ENCODE measurements at places on chromosomes 11 and 22. TPM values are rescaled to one million over a fixed set of nuclear protein-coding genes. Genes with fewer than 3 reads are reported as not detected.

GRCh38 chr11:10639350-10639749 is 54.2 kb downstream of the IRAG1 start:
- DNase-seq, result no peak

DNA sequence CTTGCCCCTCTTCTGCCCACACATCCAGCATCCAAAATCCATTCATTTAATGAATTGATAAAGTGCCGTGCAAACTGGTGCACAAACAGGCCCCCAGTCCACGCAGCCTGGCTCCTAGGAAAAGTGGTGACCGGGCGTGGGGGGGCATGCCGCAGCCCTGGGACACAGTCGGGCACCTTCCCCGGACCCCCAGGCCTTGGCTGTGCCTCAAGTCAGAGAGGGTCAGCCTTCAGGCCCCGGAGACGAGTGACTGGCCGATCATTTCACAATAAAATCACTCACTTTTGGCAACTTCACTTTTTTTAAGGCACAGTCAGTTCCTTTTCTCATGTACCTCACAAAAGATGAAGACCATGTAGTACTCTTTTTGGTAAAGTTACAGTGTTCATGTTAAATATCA is 8.0 kb downstream of the CDPF1 start:
- no peak for DNase-seq

DNA sequence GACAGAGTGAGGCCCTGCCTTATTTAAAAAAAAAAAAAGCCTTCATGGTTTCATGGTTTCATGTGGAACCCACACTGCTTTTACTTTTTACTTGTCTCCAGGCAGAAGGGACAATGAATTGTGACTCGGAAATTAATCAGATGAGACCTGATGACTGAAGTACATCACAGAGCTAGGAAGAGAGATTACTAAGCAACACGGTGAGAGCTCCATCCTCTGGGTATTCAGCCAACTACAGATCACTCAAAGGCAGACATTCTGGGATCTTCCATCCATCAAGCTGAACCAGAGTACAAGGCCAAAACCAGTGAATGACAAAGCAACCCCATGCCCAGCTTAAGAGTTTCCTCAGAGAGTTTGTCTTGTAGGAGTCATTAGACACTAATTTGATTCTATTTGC is 433.2 kb downstream of the SOX6 start:
- DNase-seq, result peak; percentile 36

DNA sequence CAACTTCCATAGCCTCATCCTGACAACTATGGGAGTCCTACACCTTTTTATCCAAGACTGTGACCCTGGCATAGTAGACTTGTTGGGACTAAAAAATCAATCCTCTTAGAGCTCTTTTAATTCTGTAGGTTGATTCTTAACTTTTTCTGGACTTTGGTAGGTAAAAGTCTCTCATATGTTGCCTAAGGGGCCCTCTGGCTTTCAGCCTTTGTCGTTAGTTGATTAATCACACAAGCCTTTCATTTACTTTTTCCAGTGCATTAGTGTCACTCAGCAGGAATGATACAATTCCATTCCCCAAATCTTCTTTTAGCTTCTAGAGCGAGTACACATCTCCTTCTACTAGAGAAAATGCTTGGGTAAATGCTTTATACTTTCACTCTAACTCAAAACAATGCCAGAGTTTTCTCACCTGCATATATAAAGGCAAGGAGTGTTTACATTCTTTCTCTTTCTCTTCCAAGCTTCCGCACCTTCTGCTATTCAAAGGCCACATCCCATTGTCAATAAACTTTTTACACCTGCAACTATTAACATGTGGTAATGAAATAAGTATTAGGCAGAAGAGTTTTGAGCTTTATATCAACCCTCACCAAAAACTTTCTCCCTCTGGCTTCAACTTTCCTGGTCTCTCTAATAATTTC is 516.6 kb downstream of the FAM181B start:
- DNase-seq, result no peak

DNA sequence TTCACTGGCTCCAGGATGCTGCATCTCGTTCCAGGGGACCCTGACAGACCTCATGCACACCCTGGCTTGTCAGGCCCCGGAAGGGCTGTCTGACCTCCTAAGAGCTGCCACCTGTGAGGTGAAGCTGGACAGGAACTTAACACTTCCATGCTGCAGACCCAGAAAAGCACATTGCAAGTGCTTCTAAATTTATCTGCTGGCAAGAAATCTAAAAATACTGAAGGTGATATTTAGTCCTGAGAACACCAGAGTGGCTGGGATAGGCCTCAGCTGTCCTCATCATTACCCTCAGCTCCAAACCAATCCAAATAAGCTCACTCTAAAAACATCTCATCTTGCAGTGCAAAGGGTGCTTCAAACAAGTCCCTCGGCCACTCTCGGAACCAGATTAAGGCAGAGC is 46.7 kb downstream of the ABTB2 start:
- no peak for DNase-seq

GRCh38 chr11:85044911-85045310 is 582.2 kb downstream of the DLG2 start:
- DNase-seq, result no peak

GRCh38 chr11:120938260-120938659 is 85.6 kb upstream of the TBCEL start:
- no peak for DNase-seq

- peak; percentile 57 for DNase-seq
These were observed 5.8 kb downstream of the FADS2 start for GRCh38 chr11:61833926-61834277.

DNA sequence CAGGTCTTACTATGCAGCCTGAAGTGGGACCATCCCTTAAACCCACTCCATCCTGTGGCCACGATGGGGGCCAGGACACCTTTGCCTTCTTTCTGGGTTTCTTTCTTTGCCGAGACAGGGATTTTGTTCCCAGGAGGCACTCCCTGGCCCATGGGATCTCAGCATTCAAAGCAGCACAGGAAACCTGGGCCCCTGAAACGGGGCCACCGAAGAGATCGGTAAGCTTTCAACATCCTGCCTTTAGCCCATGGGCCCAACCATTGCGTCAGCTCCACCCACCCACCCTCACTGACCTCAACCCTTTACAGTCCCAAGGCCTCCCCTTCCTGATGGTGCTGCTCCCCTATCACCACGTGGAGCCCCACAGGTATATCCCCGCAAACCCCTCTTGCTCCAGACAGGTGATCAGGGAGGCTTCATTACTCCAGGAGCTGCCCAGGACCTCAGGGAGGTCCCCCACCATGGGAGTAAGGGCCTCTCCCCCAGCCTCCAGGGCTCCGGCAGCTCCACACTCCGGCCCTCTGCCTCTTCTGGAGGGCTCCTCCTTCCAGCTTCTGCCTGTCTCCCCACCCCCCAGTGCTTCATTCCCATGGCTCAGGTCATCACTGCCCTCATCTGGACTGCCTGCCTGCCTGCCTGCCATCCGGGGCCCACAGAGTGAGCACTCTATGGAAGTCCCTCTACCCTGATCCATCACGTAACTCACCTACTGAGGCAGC is 42.0 kb upstream of the TUB start:
- DNase-seq, result no peak

DNA sequence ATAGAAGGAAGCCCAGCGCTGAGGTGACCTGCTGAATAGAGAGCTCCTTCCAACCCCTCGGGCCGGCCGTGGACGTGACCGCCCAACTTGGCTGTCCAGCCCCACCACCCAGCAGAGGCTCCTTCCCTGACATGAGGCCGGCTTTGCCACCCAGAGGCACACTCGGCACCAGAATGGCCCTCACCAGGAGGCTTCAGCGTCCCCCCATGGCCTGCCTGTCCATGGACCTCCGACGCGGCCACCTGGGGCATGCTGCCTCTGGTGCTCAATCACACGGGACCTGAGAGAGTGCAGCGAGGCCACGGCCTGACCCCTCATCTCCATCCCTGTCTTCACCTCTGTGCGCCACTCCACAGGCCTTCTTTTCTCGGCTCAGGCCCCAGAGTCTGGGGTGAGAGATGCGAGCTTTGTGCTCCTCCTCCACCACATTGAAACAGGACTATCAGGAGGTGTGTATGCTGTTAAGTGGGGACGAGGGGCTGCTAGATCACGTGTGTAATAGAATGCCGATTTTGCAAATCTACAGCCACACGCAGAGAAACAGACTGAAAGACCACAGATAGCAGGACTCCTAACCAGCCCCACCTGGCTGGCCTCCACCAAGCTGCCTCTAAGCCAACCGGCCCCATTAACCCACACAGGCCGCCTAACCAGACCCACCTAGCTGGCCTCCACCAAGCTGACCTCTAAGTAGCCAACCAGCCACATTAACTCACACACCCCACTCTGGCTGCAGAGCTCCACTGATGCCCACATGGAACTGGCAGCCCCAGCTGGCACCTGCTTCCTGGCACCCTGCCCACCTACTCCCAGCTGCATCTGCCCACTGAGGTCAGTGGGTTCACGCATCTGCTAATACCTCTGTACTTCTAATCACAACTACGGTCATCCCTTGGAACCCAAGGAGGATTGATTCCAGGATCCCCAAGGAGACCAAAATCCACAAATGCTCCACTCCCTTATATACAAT is 20.7 kb downstream of the LINC01488 start:
- no peak for DNase-seq

DNA sequence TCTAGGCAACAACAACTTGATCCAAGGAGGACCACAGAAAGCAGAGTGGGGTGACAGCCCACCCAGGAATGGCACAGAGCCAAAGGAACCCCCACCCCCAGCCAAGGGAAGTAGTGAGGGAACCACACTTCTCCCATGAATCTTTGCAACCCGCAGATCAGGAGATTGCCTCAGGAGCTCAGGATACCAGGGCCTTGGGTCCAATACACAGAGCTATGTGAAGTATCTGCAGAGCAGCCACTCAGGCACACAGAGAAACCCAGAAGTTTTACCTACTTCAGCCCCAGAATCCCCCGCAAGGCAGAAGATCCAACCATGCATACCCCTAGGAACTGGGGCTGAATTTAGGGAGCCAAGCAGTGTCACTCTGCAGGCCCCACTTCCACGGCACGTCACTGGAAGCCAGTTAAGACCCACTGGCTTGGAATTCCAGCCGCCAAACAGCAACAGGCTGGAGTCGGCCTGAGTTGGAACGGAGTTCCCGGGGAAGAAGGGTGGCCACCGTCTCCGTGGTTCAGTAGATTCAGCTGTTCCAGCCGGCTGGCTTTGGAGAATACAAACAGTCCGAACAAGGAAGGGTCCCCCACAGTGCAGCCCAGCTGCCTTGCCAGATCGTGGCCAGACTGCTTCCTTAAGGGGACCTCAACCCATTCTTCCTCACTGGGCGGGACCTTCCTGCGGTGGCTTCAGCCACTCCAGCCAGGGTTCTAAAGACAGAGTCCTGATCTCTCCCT is 174.1 kb downstream of the TTC28 start:
- DNase-seq, result no peak

- DNase-seq, result no peak
These were observed 505 bp downstream of the ZNF214 start for GRCh38 chr11:7019500-7020182.

DNA sequence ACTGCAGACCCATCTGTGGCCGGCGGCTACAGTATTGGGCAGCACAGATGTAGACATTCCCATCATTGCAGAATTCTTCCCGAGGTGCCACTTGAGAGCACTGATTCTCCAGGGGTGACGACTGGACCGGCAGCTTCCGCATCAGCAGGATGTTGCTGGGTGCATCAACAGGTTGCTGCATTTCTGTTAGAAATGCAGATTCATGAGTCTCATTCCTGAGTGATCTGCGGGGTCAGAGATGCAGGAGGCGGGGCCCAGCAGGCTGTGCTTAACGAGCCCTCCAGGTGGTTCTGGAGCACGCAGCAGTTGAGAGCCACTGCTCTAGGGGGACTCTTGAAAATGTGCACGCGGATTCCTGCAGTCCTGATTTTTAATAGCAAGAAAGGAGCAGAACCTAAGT is 321.8 kb downstream of the TBC1D22A start:
- no peak for DNase-seq

OR4C5 gene
- not detected for total RNA-seq

OR10AG1 gene
- not detected for total RNA-seq

CASP4 gene
- total RNA-seq, result 92.7 TPM

SAA1 gene
- total RNA-seq, result 0.63 TPM

DPP3 gene
- total RNA-seq, result 83.3 TPM

MS4A15 gene
- not detected for total RNA-seq

OR5P2 gene
- total RNA-seq, result not detected

All from A673 (cell line).